ENCODE measurements at places on chromosomes 6 and 20.

- no peak for DNase-seq
Measured at GRCh38 chr6:162459985-162460384, 267.6 kb downstream of the PRKN start.

DNA sequence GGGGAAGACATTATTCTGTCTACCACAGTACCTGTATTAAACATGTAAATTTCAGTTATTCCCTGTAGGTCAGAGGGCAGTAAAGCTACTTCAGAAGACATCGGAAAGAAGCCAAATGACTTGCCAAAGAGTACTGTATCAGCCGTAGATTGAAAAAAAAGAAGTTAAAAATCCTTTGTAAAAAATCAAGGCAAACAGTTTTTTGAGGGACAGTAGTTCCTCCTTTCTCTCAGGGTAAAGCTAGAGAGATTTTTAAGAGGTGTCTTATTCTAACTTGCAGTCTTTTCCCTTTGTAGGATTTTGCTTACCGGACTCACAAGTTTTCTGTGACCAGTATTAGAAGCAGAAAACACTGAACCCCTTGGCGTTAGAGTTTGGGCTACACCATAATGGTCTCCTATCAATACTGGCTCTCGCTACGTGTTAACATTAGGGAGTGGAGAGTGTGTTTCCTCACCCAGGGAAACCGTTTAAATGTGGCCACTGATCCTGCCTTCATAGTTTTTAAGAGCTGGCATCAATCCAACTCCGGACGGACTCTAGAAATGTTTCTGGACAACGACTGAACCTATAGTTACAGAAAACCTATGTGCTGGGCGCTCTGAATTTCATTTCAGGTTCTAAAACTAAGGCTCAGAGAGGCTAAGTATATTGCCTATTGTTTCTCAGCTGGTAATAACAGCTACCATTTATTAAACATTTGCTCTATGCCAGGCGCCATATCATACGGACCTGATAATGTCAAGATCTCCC lies 1.3 kb upstream of the ASXL1 start:
- DNase-seq: no peak

DNA sequence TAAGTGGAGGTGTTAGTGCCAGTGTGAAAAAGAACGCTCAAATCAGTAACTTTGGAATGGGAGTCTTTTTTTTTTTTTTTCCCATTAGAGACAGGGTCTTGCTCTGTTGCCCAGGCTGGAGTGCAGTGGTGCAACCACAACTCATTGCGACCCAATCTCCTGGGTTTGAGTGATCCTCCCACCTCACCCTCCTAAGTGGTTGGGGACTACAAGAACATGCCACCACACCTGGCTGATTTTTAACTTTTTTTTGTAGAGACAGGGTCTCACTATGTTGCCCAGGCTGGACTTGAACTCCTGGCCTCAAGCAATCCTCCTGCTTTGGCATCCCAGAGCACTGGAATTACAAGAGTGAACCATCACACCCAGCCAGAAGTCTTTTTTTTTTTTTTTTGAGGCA lies 19.7 kb downstream of the LATS1 start:
- no peak for DNase-seq

- no peak for DNase-seq
Measured at GRCh38 chr6:66418906-66419305, 711.9 kb upstream of the EYS start.

DNA sequence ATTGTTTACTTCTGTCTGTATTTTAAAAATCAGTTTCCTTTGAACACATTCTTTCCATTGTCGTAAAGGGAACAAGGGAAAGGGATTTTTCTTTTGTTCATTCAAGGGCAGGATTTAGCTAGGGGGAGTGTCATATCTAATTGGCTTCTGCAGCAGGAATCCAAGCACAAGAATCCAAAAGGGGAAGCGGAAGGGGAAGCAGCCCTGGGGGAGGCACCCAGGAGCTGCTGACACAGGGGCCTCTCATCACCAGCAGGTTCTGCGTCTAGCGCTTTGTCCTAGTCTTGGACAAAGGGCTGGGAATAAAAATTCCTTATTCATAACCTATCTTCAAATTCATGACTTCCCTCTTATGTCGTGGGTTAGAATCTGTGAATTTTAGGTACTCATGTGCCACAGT lies 13.7 kb downstream of the RIPK1 start:
- DNase-seq: no peak

Data from stimulated activated CD8-positive, alpha-beta memory T cell treated with anti-CD3 and anti-CD28 coated beads, Interleukin-4, amount 100 ng/mL, for 1 hour (primary cell).